Kidney capillary endothelial cell (primary cell): ENCODE measurements at places on chromosomes 12 and 14.

DNA sequence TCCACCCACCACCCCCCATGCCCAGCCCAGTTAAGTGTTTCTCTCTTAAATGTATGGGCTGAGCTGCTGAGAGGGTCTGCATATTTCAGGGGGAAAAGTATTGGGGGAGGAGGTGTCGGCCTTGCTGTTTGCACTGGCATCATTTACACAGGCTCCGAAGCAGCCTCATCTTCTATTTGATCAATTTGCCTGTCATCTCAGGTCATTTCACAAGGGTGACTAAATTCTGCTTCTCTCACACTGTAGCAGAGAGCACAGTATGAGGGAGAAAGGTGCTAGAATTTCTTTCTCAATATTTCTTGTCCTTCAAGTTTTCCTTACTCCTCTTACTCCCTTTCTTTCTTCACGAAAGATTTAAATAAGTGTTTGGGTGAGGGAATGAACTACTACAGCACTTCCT, 135.9 kb downstream of the AACS start:
- DNase-seq = no peak

DNA sequence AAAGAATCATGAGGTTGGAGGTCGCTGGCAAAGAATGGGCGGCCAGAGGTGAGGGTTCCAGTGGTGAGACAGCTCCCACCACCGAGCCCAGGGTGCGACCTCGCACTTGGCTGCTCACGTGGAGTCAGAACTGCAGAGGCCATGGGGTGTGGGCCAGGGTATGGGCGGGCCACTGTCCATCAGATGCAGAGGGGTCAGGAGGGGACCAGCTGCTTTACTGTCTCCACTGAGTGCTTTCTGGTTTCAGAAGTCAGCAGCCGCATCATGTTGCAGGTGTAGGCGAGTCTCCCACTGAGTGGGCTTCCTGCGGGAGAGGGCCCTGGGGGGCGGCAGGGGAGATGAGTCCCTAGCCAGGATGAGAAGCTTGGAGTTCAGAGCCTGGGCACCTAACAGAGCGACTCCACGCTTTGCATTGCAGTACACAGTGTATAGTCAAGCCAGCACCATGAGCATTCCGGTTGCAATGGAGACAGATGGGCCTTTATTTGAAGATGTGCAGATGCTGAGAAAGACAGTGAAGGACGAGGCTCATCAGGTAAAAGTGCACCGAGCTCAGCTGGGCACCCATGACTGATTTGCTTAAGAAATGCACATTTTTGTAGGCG, 46.9 kb upstream of the DYNC1H1 start:
- DNase-seq = no peak

GRCh38 chr12:52081263-52081733, 1.8 kb downstream of the SMIM41 start:
- DNase-seq = no peak

DNA sequence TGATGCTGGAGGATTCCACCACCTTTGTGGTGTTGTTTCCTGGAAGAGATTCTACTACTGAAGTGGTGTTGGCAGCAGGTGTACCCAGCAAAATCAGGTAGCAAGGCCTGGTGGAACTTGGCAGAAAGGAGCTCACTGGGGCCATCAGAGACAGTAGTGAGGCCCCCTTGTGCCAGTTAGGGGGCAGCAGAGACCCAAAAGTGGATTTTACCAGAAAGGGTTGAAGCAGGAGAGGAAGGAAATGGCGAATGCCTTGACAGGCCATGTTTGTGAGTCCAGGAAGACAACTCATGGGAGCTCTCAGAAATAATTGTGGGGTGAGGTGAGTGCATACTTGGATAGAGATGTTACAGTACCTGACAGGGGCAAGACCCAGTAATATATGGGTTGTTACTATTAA, 137.7 kb upstream of the FGD4 start:
- DNase-seq = peak; percentile 41

- no peak for DNase-seq
Observed at GRCh38 chr12:112985642-112986290, 7.4 kb downstream of the OAS2 start.

- no peak for DNase-seq
Observed at GRCh38 chr14:56896922-56897321, 86.6 kb upstream of the OTX2 start.

DNA sequence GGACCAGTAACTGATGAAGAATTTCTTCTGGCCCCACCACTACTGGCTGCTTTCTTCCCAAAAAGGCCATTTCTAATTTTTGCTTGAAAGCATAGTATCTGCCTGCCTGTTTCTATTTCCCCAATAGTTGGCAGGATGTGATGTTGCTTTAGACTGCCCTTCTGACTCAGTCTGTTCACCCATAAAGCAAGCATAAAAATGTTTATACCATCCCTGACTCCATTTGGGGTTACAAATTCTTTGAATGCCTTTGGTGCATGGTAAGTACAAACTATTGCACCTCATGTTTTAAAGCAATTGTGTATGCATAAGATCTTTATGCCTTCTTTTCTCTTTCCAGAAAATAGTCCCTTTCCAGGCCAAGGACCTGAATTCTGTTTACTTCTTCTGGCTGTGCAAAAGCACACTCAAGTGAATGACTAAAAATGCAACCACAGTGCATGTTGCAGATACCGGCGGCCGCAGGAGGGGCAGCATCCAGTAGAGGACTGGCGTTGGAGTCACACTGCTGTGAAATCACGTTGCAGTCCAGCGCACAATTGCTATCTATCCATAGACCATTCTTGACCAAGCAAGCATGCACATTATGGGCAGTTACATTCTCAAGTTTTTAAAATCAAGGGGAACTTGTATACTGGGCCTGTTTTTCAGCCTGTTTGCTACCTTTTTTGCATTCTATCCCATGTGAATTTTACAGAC, 82.4 kb downstream of the SLC5A8 start:
- no peak for DNase-seq

DNA sequence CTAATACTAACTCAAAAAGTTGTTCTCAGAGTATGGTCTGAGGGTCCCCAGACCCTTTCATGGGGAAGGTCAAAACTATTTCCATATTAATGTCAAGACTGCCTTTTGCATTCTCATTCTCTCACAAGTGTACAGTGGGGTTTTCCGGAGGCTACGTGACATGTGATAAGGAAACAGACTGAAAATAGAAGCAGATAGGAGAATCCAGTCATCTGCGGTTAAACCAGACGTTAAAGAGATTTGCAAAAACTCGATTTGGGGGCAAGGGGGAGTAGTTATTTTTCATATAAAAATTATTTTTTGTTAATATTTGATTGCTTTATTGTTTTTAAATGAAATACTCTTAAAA, 1.0 kb upstream of the NAP1L1 start:
- no peak for DNase-seq

GRCh38 chr12:110921262-110921661, 883 bp upstream of the MYL2 start:
- no peak for DNase-seq

GRCh38 chr12:45988264-45988663, 2.1 kb downstream of the SCAF11 start:
- no peak for DNase-seq

GRCh38 chr12:98838231-98838647, 193.1 kb downstream of the APAF1 start:
- no peak for DNase-seq

DNA sequence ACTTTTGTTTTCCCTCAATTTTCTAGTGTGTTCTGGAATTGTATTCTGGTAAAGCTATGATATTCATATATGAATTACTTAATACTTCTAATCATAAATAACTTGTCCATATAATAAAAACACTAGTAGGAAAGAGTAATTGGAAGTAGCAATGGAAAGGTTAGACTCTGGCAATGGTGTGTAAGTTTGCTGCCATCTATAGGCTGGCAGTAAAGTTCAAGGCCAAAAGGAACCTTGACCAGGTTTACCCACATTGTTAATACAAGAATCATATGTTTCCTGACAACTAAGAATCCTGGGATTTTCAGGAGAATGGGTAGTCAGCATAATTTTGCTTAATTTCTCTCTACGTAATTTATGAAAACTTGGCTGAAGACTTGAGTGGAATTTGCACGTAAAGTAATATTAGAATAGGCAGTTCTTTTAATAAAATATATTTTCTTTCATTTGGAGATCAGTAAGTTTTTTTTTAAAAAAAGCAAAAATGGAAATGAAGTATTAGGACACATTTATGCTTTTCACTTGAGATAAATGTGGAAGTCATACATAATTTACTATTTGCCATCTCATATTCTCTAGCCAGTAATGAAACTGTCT, 926.7 kb downstream of the GALC start:
- no peak for DNase-seq
